ENCODE measurements at places on chromosomes 1 and 21.

GRCh38 chr1:171652234-171652822 is at the start of gene MYOC:
TSS of gene MYOC (minus strand) at chr1:171652688. CDS start at chr1:171652611, 77 bp downstream.
- no peak for DNase-seq

DNA sequence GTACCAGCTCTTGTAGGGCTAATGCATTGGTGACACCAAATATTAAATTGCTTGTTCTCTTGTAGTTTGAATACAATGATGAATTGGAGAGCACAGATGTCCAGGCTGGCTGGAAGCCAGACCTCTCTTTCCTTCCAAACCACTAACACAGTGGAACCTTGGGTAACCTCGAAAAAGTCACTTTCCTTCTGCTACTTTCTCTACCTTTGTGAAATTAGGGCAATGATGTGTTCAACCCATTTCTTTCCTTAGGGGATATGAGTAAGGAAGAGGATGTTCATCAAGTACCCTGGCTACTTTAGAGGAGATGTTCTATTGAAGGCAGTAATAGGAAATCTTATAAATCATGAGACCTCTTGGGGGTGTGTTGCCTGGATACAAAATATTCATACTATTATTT is 55.7 kb downstream of the XCL2 start:
- DNase-seq, result no peak

GRCh38 chr1:65378247-65378946 is 42.1 kb upstream of the LEPR start:
- DNase-seq, result no peak

DNA sequence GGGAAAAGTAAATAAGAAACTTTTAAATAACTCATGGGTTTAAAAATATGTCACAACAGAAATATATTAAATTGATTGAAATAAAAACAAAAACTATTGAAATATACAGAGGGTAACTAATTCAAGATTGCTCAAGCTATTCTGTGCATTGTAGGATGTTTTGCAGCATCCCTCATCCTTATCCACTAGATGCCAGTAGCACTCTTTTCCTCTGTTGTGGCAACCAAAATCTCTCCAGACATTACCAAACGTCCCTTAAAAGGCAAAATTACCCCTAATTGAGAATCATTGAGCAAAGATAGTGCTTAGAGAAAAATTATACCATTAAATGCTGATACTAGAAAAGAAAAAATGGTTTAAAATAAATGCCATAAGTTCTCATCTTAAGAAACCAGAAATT is 682.6 kb downstream of the RWDD3 start:
- no peak for DNase-seq

- DNase-seq, result no peak
Observed at GRCh38 chr1:230204842-230205241, 137.8 kb downstream of the GALNT2 start.

DNA sequence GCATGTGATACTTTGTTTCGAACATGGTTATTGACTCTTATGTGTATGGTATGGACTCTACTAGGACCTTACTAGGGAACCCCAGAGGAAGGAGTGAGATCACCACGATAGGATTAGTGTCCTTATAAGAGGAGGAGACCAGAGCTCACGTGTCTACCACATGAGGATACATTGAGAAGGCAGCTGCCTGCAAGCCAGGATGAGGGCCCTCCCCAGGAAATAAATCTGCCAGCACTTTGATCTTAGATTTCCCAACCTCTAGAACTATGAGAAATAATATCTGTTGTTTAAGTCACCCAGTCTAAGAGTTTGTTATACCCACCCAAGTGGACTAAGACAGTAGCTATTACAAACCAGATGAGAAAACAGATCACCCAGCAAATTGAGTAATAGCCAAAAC is 559.3 kb upstream of the USP24 start:
- no peak for DNase-seq

GRCh38 chr21:26852423-26852822 is 7.2 kb upstream of the ADAMTS1 start:
- DNase-seq, result no peak

GRCh38 chr21:41908829-41909228 is 29.7 kb upstream of the PRDM15 start:
- no peak for DNase-seq

GRCh38 chr1:81119319-81119718 is 681.4 kb upstream of the ADGRL2 start:
- no peak for DNase-seq

GRCh38 chr1:19328486-19328885 is 16.4 kb downstream of the SLC66A1 start:
- DNase-seq, result no peak

GRCh38 chr1:15603050-15603965 is 13.9 kb upstream of the DDI2 start:
- peak; percentile 86 for DNase-seq

DNA sequence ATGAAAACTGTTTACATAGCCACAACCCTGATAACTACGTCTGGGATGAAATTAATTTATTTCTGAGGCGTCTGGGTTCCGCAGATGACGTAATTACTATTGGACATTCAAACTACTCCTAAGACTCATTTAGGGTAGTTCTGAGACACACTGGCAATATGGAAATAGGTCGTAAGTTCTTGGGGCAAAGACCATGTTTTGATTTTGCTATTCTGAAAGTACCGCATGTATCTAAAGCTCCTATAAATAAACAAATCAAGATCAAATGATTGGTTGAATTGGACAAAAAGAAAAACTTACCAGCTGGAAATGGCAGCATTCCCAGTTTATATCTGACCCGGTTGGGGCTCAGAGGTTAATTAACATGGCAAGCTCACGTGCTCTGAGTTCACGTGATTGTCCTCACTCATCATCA is 74.3 kb downstream of the DHRS3 start:
- no peak for DNase-seq

- no peak for DNase-seq
Observed at GRCh38 chr1:200351826-200352549, 57.8 kb downstream of the ZNF281 start.

DNA sequence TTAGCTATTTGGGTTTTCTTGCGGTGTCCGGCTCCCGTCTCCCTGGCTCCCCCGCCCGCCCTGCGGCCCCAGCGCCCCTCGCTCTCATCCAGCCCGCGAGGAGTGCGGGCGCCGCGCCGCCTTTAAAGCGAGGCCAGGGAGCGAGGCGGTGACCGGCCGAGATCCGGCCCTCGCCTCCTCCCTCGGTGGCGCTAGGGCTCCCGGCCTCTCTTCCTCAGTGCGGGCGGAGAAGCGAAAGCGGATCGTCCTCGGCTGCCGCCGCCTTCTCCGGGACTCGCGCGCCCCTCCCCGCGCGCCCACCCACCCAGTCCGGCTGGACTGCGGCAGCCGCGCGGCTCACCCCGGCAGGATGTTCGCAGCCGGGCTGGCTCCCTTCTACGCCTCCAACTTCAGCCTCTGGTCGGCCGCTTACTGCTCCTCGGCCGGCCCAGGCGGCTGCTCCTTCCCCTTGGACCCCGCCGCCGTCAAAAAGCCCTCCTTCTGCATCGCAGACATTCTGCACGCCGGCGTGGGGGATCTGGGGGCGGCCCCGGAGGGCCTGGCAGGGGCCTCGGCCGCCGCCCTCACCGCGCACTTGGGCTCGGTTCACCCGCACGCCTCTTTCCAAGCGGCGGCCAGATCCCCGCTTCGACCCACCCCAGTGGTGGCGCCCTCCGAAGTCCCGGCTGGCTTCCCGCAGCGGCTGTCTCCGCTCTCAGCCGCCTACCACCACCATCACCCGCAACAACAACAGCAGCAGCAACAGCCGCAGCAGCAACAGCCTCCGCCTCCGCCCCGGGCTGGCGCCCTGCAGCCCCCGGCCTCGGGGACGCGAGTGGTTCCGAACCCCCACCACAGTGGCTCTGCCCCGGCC is 492 bp downstream of the HLX start:
- no peak for DNase-seq

- no peak for DNase-seq
Observed at GRCh38 chr1:241606544-241606943, 33.6 kb downstream of the CHML start.

GRCh38 chr1:230794431-230794830 is 47.2 kb downstream of the CAPN9 start:
- no peak for DNase-seq

DNA sequence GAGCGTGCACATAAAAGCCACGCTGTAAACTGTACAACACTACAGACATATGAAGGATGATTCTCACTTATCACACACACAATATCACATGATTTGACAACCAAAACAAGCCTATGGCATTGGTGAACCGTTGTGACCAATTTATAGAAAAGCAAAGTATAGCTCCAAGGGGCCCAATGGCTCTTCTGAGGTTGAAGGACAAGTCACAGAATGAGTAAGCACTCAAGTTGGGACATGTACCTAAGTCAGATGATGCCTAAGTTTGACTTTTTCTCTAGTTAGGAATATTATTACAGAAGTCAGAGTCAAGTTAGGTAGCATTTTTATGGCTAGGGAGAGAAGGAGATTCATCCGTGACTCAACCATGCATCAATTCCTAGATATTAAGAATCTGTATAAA is 45.7 kb downstream of the PLPP3 start:
- no peak for DNase-seq

- DNase-seq, result no peak
Observed at GRCh38 chr1:230869500-230869899, 1.2 kb upstream of the C1orf198 start.

DNA sequence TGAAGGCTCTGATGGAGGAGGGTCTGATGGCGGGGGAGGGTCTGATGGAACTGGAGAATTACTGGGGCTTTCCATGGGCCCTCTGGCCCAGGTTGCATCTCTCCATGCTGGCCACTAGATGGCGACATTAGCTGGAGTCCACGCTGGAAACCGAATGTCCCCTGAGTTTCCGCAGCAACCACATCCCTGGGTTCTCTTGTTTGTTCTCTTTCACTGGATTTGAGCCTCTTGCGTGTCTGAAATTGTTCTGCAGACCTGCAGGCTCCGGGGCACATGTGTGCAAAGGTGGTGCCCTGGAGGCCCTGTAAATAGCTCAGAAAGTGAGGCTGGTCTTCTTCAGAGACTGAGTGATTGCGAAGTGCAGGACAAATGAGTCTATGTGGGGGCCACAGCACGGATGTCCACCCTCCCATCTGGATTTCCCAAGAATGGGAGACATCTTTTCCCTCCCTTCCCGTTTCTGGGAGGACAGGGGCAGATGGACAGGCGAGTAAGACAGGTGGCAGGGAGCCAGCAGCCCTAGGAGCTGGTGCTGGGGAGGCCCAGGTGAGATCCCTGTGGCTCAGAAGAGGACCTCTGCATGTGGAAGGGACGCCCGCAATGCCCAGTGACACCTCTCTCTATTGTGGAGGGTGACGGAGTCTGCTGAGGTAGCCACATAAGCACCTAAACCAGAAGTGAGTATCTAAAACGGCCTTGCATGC is 73.2 kb upstream of the ABCG1 start:
- peak; percentile 47 for DNase-seq

- DNase-seq, result no peak
Observed at GRCh38 chr1:227899820-227900449, 47.8 kb downstream of the WNT9A start.

DNA sequence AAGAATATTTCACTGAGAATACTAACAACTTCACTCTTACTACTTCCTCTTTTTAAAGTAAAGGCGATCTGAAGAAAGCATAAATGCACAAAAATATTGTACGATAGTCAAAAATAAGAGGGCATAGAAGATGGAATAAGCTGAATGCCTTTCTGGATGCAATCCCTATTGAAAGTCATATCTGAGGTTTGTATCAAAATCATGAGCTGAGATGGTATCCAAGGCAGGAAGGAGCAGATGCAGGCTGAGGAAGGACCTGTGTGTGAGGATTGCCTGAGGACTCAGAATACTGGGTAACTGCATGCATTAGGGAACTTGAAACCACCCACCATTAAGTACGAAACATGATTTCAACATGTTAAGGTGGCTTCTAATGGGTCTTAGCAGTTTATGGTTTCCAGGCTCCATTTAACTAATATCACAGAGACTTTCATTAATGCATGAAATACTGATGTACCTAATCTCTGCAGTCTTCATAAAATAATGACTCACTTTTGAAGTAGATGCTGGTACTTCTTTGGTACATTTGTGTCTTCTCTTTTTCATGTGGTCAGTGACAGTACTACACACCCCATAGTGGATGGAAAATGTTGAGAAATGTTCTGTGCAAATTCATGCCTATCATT is 29.6 kb upstream of the RGS1 start:
- DNase-seq, result no peak

GRCh38 chr1:117142200-117142599 is 20.7 kb upstream of the TRIM45 start:
- DNase-seq, result no peak

DNA sequence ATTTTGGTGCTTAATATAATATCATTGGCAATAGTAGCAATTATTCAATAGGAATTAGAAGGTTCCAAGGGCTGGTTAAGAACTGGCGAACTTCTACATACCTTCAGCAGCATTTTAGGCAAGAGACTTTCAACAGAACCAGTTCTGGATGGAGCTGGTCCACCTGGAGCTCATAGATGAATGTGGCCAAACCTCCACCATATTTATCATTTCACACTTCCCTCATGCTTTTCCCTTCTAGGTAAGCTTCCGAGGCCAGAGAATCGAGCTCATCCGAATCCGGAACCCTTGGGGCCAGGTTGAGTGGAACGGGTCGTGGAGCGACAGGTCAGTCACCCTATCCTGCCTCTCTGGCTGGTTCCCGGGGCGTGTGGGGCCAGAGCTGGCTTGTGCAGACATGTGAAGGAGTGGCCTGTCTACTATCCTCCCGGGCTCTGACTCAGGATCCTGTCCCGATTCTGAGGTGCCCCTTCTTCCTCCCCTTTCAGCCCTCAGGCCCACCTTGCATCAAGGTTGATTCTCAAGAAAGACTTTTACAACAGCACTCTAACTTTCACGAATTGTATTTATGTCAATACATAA is 24.7 kb downstream of the CAPN9 start:
- no peak for DNase-seq

- no peak for DNase-seq
Observed at GRCh38 chr1:112061901-112062320, 72.4 kb upstream of the KCND3 start.

- no peak for DNase-seq
Observed at GRCh38 chr1:116494353-116494692, 76.5 kb downstream of the CD58 start.

DNA sequence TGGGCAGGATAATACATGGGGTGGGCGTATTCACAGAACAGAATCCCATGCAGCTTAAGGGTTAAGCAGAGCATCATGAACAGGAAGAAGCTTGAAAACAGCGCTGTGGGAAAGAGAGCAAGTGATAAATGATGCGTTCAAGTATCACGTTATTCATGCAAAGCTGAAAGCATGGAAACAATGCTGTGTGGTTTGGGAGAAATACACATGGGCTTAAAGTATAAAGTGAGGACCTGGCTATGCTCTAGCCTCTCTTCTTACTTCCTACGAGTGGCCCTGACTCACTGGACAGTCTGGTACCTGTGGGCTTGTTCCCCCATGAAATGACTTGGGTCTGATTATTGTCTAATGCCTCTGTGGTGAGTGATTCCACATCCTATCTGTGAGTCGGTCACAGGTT is 25.7 kb downstream of the TMPRSS2 start:
- no peak for DNase-seq

GRCh38 chr1:98044766-98045165 is 123.9 kb upstream of the DPYD start:
- no peak for DNase-seq

GRCh38 chr1:204288021-204288588 is 71.6 kb downstream of the PLEKHA6 start:
- DNase-seq, result no peak
